NK-92 treated with Interleukin-12 subunit alpha and Interleukin-12 subunit beta, amount 100 ng/mL, for 24 hours (cell line): ENCODE measurements at places on chromosomes 12 and 14.

DNA sequence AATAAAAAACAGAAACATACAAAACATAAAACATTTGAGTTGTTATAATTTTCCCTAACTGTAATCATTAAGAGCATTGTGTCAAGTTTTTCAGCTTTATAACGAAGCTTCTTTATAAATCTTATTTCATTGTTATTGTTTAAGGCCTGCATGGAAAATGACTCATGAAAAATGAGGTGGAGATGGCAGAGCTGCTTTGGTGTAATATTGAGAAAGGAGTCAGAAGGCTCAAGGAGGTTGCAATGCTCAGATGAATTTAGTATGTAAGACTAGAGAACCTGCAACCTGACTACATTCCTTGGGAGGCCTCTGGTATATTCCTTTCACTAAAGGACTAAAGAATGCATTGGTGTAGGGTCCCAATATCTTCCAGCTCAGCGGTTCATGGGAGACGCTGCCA, 61.5 kb downstream of the TMEM30B start:
- DNase-seq, result no peak

- DNase-seq, result no peak
These were observed 756.4 kb downstream of the C12orf50 start for GRCh38 chr12:87272851-87273250.

DNA sequence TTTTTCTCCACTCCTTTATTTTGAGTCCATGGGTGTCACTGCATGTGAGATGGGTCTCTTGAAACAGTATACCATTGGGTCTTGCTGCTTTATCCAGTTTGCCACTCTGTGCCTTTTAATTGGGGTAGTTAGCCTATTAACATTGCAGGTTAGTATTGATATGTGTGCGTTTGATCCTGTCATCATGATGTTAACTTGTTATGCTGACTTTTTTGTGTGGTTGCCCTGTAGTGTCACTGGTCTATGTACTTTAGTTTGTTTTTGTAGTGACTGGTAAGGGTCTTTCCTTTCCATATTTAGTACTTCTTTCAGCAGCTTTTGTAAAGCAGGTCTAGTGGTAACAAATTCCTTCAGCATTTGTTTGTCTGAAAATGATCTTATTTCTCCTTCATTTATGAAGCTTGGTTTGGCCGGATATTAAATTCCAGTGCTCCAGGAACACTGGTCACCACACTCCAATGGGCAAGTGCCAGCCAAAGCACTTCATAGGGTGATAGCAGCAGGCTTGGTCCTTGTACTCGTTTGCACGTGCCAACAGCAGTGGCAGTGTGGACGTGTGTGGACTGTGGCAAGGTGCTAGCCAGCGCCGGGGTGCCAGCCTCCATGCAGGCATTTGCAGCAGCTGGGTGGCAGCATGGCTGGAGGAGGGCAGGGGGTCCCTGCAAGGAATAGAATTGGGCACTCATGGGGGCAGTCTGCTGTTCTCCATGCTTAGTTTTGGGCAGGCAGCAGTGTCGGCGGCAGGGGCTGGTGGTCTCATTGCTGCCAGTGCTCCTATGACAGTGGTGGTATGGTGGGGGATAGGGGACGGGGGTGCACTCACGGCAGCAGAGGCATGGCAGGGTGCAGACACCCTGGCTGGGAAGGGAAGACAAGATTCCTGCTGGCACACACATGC, 53.5 kb downstream of the FRS2 start:
- DNase-seq, result no peak

- DNase-seq, result no peak
These were observed 33.7 kb upstream of the RIC8B start for GRCh38 chr12:106740818-106741217.

DNA sequence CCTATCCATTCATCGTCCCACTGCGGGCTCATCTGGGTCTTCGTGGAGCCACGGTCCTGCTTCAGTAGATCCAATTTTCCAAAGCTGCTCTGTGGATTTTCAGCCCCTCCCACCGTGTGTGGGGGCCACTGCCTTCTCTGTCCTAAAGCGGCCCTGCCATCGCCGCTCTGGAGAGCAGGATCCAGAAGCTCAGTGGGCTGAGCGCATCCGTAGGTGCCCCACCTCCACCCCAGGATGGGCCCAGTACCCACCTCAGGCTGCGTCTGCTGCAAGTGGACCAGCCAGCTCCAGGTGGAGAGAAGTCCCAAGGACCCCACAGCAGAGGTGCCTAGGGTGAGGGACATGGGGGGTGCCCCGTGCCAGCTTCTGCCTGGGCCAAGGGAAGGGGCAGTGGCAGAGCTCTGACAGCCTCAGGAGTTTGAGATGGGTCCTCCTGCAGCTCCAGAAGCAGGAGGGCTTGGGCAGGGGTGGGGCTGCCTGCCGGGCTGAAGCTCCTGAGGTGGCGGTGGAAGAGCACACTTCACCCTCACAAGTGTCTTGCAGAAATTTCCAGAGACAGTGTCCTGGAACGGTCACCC, 148.1 kb upstream of the C14orf180 start:
- no peak for DNase-seq

- DNase-seq, result no peak
These were observed 34.7 kb downstream of the FBXL14 start for GRCh38 chr12:1559676-1560091.

GRCh38 chr12:57141249-57141648, 6.2 kb downstream of the LRP1-AS start:
- no peak for DNase-seq

DNA sequence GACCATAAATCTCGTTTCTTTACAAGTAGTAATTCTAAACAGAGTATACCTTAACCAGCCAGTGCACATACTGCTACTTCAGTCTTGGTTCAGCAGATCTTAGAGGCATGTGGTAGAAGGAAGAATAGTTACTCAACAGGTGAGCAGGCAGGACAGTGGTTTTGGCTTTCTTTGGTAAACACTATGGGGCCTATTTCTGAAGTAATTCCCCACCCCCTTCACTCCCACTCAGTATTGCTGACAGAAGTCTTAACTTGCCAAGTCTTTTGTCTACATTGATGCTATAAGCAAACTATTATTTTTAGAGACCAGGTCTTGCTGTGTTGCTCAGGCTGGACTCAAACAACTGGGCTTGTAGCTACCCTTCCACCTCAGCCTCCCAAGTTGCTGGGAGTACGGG, 68.5 kb downstream of the FBXO34 start:
- peak; percentile 44 for DNase-seq

DNA sequence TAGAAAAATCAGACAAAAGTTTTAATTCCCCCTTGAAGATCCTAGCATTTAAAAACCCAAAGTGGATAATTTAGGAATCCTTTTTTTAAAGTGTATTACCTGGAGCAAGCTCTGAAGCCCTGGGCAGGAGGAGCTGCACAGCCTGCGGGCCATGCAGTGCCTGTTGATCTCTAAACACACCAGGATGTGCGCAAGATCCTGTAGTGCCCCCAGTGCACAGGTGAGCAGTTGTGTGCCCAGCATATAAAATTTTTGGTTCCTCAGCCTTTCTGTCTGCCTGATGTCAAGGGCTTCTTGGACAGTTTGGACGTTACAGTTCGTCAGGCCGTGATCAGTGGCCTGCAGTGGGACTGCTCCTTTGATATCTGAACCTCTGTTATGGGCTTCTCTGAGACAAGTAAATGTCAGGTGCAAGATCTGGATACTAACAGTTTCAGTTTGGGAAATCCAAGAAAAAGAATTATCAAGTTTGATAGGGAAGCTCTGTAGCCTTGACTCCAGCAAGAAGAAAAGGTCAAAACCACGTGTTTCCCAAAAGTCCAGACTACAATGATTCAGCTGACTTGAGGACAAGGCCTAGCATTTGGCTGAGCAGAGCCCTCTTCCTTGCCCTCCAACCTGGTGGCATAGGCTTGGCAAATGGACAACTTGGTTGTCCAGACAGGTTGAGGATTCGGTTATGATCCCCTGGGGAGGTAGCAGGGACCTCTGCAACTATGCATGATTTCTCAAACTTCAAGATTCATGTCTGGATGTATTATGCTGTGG, 1.0 kb downstream of the ATXN7L3B start:
- DNase-seq, result no peak

DNA sequence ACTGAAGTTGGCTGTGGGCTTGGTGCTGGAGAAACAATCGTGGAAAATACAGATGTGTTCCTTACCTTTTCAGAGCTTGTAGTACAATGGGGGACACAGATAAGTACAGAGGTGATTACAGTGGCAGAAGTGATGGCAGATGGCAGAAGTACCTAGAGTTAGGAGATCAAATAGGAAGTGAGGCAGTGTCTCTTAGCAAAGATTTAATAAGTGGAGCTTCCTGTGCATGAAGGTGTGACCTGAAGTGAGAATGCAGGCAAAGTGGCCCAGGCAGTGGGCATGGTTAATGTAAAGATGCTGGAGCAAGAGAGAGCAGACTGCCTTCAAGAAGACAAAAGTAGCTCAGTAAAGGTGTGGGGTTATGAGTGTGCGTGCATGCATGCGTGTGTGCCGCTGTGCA, 16.0 kb downstream of the LRRK2 start:
- DNase-seq, result no peak

GRCh38 chr14:99721792-99722516, 37.9 kb downstream of the CYP46A1 start:
- DNase-seq, result no peak

DNA sequence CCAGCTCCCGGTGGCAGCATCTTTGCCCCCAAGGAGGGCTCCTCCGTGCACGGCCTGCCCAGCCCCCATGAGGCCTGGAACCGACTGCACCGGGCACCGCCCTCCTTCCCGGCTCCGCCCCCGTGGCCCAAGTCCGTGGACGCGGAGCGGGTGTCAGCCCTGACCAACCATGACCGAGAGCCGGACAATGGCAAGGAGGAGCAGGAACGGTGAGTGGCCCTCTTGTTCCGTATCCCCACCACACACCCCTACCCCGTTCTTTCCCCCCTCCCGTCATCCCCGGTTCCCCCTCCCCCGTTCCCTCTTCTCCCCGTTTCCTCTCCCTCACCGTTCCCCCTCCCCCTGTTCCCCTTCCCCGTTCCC, 28.3 kb downstream of the LRCOL1 start:
- no peak for DNase-seq

DNA sequence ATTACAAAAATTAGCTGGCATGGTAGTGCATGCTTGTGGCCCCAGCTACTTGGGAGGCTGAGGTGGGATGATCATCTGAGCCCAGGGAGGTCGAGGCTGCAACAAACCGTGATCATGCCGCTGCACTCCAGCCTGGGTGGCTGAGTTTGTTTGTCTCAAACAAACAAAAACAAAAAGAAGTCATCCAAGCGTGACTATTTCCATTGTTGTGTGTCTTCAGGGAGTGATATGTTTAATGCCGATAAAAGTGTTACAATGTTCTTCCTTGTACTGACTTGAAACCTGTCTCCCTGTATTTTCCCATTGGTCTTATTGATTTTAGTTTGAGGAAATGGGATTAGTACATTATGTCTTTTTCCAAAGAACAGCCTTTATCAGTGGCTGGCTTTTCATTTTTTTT, 75.6 kb upstream of the USP44 start:
- DNase-seq, result no peak

GRCh38 chr14:99168330-99168729, 103.7 kb downstream of the BCL11B start:
- DNase-seq, result no peak

DNA sequence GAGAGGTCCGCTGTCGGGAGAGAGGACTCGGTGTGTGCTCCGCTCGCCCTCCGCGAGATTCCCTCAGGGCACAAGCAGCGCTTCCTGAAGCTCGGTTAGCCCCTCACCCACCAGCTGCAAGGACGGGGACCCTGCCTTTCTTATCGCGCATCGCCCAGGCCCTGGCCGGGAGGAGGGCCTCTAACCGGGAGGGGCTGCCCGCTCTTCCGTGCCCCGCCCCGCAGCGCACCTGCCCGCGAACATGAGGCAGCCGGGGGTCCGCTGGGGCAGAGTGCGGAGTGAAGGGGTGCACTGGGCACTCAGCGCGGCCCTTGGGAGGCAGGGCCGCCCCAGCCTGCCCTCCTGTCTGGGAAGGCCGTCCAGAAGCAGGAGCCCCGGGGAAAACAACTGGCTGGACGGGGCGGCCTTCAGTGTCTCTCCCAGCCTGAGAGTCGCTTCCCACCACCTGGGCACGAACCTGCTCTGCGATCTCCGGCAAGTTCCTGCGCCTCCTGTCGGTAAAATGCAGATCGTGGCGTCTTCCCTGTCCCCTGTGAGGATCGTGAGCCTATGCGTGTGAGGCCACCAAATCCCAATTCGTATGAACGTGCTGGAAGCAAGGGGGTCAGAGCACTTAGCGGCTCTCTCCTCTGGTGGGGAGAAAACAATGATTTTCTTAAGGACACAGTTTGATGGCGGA, 28.0 kb upstream of the ADIPOR2 start:
- no peak for DNase-seq

DNA sequence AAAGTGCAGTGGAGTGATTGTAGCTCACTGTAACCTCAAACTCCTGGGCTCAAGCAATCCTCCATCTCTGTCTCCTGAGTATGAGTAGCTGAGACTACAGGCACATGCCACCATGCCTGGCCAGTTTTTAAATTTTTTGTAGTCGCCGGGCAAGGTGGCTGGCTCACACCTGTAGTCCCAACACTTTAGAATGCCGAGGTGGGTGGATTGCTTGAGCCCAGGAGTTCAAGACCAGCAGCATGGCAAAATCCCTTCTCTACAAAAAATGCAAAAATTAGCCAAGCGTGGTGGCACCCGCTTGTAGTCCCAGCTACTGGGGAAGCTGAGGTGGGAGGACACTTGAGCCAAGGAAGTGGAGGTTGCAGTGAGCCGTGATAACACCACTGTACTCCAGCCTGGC, 219.5 kb downstream of the KLHL28 start:
- no peak for DNase-seq

GRCh38 chr12:117466677-117467362, 105.4 kb upstream of the NOS1 start:
- DNase-seq, result no peak

DNA sequence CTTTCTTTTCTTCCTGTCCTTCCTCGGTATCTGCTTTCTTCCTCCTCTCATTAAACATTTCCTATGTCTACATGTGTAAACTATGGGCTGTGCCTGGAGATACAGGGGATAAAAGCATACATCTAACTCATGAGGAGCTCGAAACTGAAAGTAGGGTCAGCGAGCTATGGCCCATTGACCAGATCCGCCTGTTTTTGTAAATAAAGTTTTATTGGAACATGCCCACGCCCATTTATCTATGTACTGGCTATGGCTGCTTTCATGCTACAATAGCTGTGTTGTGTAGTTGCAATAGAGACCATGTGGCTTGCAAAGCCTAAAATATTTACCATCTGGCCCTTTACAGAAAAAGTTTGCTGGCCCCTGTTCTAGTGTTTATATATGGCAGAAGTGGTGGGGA, 500.8 kb upstream of the GARIN6 start:
- DNase-seq, result no peak

DNA sequence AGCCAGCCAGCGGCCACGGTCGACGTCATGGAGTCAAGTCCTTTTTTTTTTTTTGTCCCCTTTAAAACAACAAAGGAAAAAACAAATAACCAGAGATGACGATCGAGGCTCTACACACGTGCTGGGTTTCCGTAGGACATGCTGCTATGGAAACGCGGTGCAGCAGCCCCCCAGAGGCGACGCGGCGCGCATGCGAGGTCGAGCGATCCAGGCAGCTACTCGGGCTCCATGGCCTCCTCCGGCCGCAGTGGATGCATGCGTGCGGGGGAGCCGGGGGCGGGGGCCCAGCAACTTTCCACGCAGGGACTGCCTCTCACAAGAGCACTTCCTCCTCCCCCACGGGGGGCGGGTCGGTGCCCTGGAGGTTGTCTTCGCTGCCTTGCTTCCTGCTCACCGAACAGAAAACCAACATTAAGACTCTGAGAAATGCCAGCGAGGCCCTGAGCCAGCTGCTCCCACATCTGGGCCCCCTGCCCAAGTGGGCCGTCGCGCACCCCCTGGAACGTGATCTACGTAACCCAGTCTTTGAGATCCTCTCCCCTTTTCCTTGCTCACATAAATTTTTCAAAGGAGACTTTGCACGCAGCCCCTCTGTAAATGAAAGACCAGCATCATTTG, 30.7 kb downstream of the P2RX4 start:
- no peak for DNase-seq

GRCh38 chr12:126874427-126875026, 1392.4 kb upstream of the TMEM132C start:
- no peak for DNase-seq

- DNase-seq, result no peak
These were observed at the start of gene FIGNL2 for GRCh38 chr12:51848326-51848727. FIGNL2 (minus strand) TSS chr12:51848718; CDS start chr12:51822413, 26,305 bp downstream.
